ENCODE measurements at places on chromosomes 11 and 22.

GRCh38 chr22:47851586-47851985 is 1089.1 kb downstream of the TBC1D22A start:
- no peak for DNase-seq

- no peak for DNase-seq
Measured at GRCh38 chr11:21485426-21485825, 707.5 kb upstream of the ANO5 start.

DNA sequence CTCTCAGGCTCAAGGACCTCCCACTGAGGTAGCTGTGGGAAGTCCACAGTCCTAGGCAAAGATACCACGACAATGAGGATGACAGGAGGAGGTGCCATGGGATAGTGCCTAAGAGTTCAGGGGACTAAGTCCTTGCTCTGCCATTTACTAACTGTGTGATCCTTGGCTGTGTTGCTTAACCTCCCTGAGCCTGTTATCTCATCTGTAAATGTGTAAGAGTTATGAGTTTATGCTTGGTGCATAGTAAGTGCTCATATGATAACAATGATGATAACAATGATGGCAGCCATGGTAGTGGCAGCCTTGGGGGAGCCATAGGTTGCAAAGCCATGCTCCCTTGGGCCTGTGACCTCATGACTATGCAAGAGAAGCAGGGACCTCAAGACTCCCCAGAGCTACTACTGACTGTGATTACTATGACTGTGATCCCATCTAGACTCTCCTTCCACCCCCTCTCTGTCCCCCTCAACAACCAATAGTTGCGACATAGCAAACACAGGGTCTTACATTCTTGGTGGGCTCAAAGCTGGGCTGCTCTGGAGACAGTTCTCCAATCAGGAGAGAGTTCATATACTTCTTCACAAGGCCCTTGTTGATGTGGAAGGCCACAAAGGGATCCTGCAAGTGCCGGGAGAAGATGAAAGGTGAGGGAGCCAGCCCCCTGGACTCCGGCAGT is 3.9 kb downstream of the FADS1 start:
- no peak for DNase-seq

- DNase-seq, result no peak
Measured at GRCh38 chr11:88188251-88188931, 13.1 kb upstream of the RAB38 start.

- DNase-seq, result no peak
Measured at GRCh38 chr11:67606093-67606491, 644 bp upstream of the NDUFV1 start.

DNA sequence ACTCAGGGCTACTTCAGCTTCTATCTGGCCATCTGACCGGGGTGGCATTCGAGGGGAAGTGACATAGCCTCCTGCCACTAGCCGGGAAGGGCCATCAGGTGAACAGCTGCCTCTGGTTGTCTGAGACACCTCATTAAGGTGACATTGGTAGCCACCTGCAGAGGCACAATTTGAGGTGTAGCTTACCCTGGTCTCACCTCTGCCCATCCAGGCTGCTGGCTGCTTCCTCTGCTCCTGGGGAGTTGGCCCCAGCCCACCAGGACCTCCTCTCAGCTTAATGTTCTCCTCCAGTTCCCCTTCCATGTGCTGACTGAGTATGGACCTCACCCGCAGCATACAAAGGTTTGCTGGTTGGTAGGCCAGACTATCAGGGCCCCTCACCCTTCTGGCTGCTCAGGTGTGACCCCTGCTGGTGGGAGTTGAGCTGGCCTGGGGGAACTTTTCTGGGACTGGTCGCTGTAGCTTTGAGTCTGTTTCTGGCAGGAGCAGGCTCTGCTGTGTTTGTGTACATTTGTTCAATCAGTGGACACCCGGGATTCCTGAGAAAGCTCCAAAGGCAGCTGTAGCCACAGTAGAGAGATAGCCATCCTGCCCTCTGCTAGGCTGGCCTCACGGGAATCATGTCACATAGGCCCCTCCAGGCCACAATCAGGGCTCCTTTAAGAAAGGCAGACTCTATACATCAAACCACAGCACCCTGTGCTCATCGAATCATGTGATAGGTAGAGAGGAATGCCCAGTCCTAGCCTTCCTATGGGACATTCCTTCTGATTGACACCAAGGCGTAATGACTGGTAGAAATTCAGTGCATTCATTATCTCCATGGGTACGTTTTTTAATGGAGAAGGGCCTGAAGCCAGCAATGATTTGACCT is 295.1 kb upstream of the PLET1 start:
- no peak for DNase-seq

- no peak for DNase-seq
Measured at GRCh38 chr11:131544591-131544990, 174.2 kb downstream of the NTM start.

- no peak for DNase-seq
Measured at GRCh38 chr11:132068556-132068955, 698.1 kb downstream of the NTM start.

DNA sequence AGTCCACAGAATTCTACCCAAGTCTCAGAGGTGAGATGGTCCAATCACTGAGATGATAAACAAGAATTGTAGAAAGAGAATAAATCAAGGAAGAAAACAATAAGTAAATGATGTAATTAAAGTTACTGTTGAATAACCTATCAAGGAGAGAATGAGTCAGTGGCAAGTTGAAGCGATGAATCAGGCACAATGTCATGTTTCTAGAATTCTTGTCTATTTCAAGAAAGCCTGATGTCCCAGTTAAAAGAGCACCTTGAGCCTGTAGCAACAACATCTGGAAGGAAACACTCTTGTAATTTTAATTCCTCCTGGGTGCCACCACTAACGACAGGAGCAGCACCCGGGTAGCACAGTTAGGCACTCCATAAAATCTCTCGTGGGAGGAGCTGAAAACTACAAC is 67.9 kb upstream of the SLC35C1 start:
- no peak for DNase-seq

DNA sequence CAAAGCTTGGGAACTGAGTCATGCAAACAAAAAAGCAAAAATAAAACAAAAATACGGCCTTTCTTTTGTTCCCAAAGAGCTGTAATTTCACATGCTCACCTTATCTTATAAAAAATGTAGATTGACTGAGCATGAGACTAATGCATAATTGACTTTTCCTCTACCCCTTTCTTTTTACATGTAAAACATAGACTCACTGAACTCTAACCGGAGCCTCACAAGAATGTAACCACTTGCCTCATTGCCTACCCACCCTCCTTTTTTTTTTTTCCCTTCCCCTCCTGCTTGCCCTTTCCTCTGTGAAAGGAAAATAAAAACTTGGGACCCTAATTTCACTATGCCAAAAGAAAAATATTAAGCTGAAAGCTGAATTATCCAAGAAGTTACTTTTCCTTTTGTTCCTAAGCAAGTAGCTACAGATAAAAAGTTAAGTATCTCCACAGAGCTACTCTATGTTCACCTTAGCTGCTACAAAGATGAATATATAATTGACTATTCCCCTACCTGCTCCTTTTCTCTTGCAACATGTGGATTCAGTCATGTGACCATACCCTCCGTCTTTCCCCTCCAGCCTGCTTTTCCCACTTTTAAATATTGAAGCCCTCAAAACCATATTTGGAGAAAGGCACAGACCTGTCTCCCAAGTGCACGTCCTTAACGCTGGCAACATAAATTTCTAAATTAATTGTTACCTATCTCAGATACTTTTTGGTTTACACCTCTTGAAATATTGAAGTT is 39.6 kb upstream of the WEE1 start:
- DNase-seq, result no peak

GRCh38 chr11:100705447-100705846 is 18.4 kb downstream of the ARHGAP42 start:
- DNase-seq, result no peak

- DNase-seq, result no peak
Measured at GRCh38 chr11:71364176-71364671, 84.0 kb downstream of the DHCR7 start.

- no peak for DNase-seq
Measured at GRCh38 chr11:119832202-119832935, 103.4 kb upstream of the NECTIN1 start.

- DNase-seq, result no peak
Measured at GRCh38 chr22:28833276-28833923, 33.0 kb upstream of the XBP1 start.

- no peak for DNase-seq
Measured at GRCh38 chr11:6968816-6969215, 42.6 kb downstream of the ZNF215 start.

GRCh38 chr11:130211144-130211543 is 51.6 kb downstream of the ST14 start:
- no peak for DNase-seq

GRCh38 chr22:45124176-45124847 is 39.4 kb upstream of the NUP50 start:
- DNase-seq, result no peak

GRCh38 chr11:1461826-1462697 is 24.5 kb downstream of the MOB2 start:
- no peak for DNase-seq

GRCh38 chr11:7488681-7489080 is 3.4 kb downstream of the OLFML1 start:
- DNase-seq, result no peak

DNA sequence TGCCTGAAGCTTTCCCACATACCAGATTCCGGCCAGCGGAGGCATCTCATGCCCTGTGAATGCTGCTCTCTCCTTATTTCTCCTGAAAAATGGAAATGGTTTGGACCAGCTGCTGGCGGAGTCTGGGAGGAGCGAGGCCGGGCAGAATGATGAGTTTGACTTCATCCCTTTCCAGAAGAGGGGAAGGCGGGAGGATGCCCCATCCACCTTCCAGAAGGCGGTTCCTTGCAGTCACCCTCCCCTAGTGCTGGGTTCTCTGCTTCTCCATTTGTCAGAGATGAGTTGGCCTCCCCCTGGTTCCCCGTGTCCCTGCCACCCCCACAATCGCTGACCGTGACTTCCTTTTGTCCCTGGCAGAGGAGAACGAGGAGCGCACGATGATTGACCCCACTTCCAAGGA is 75.6 kb downstream of the PARVB start:
- no peak for DNase-seq

GRCh38 chr22:19879246-19879570 is 24.5 kb upstream of the GNB1L start:
- no peak for DNase-seq

GRCh38 chr11:65833297-65834030 is at the start of gene SNX32:
SNX32 (plus strand) TSS chr11:65833963; CDS start chr11:65834066, 103 bp downstream.
- DNase-seq, result peak; percentile 60

DNA sequence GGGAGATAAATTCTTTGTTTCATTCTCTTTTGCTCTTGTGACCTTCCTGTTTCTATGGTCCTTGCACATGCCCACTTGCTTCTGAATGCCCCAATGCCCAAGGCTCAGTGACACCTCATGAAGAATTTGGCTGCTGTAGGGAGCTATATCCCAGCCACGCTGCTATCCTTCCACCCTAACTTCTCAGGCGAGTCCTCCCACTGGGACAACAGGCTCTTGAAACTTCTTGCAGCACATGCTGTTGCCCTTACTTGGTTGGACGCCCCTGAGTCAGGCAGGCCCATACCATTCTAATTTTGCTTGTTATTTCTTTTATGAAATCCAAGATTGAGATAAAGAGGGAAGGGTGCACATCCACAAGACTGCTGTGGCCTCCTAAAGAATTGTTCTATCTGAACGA is 57.6 kb upstream of the BLID start:
- DNase-seq, result no peak

Data from NCI-H1436 treated with DMSO at 0.1 percent for 48 hours (cell line).